ENCODE measurements at places on chromosomes 12 and 14. TPM values are rescaled to one million over a fixed set of nuclear protein-coding genes. Genes with fewer than 3 reads are reported as not detected.

CCDC184 gene
- 0.51 TPM for total RNA-seq

GRCh38 chr14:55745906-55746305 is 165.9 kb downstream of the KTN1 start:
- no peak for DNase-seq

DNA sequence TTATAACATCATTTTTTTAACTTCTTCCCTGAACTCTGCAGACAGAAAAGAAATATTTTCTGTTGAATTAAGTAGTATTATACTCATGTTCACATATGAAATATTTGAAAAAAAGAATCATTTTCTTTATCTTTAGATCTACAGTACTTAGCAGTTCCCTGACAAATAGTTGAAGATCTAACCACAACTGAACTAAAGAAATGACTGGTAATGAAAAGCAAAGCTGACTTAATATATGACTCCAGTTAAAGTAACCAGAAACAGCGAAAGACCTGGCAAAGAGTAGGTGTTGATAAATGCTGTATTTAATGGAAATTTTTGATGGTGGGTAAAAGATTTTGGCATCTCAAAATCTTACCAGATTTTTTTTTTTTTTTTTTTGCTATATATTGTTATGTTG is 207.1 kb upstream of the SLC16A7 start:
- DNase-seq, result no peak

KRT6A gene
- 0.24 TPM for total RNA-seq

PLXNC1 gene
- 1.3 TPM for total RNA-seq
